ENCODE measurements at places on chromosomes 7 and 10. TPM values are rescaled to one million over a fixed set of nuclear protein-coding genes. Genes with fewer than 3 reads are reported as not detected.

INA gene
- total RNA-seq, result not detected

GRCh38 chr10:8242295-8242872 lies 187.9 kb downstream of the GATA3 start:
- DNase-seq, result no peak

GRCh38 chr10:130493446-130494145 lies 357.4 kb downstream of the GLRX3 start:
- peak; percentile 5 for DNase-seq

DNA sequence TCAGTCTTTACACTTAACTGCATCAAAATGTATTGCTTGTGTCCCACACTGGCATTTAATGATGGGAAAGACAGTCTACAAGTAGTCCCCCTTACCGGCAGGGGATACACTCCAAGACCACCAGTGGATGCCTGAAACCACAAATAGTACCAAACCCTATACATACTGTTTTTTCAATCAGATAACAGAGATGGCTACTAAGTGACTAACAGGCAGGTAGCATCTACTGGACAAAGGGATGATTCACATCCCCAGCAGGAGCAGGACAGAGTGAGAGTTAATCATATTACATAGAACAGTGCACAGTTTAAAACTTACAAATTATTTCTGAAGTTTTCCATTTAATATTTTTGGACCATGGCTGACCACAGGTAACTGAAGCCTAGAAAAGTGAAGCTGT lies 13.2 kb downstream of the TMEM243 start:
- DNase-seq, result no peak

GRCh38 chr7:31642681-31643115 lies 44.3 kb upstream of the PPP1R17 start:
- peak; percentile 36 for DNase-seq

- DNase-seq, result no peak
Measured at GRCh38 chr7:158955146-158955870, 99.0 kb downstream of the DYNC2I1 start.

DNA sequence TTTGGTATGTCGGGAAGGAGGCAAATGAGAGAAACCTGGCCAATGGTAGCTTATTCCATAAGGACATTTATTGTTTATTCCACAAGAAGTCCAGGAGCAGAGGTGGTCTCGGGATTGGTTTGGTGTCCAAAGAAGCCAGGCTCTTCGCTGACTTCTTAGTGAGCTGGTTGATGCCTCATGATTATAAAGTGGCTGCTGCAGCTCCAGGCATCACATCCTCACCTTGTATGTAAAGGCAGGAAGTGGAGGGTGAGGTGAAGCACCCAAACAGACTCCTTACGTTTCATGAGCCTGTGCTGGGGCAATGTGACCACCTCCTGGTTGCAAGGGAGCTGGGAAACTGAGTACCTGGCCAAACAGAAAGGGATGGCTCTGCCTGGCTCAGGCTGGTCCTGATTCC lies 92.4 kb downstream of the MYL10 start:
- no peak for DNase-seq

All from MG63 (cell line).